ENCODE measurements at places on chromosomes 6 and 20.

GRCh38 chr6:8194490-8194889 lies 92.1 kb upstream of the EEF1E1 start:
- no peak for DNase-seq

- DNase-seq: no peak
Measured at GRCh38 chr6:10361428-10361827, 53.4 kb downstream of the TFAP2A start.

DNA sequence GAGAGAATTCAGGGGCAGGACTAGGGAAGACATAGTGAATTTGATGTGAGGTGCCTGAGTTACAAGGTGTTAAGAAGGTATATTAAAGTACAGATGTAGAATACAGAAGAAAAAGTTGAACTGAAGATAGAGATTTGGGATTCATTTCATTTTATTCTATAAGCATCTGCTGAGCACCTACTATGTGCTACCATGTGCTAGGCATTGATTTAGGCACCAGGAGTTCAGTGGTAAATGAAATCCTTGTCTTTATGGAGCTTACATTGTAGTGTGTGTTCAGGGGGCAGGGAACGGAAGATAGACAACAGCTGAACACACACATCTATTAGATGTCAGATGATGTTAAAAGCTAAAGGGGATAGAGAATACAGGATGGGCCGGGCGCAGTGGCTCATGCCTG lies 2.8 kb downstream of the RSPH9 start:
- no peak for DNase-seq

GRCh38 chr20:10511509-10512251 lies 76.6 kb downstream of the SLX4IP start:
- DNase-seq: peak; percentile 96

GRCh38 chr6:80170433-80170832 lies 64.0 kb downstream of the BCKDHB start:
- DNase-seq: no peak

DNA sequence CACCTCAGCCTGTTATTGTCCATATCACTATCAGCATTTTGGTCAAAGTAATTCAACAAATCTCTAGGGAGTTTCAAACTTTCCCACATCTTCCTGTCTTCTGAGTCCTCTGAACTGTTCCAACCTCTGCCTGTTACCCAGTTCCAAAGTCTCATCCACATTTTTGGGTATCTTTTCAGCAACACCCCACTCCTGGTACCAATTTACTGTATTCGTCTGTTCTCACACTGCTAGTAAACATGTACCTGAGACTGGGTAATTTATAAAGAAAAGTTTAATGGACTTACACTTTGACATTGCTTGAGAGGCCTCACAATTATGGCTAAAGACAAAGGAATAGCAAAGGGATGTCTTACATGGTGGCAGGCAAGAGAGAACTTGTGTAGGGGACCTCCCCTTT lies 224.2 kb downstream of the ADGRB3 start:
- DNase-seq: no peak

DNA sequence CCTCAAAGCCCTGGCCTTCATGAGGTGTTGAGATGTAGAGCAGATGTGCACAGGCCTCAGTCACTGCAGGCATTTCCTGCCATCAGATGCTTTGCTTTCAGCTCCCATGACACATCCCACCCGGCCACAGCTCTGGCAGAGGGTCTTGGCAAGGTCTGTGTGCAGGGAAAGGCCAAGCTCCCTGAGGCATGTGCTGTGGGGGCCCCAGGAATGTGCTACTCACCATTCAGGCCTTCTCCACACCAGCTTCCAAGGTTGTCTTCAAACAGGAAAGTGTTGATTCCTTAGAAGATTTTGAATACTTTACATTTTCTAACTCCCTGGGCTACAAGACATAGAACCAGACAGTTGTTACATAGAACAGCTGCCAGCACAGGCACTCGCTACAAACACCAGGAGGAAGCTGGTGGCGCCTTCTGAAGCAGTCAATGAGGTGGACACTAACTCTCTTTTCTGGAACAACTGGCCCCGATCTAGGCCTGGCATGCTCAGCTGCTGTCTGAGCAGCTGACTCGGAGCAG lies 27.8 kb downstream of the CASS4 start:
- no peak for DNase-seq

- no peak for DNase-seq
Measured at GRCh38 chr6:72267470-72267869, 354.4 kb upstream of the KCNQ5 start.

GRCh38 chr6:48101290-48101689 lies 9.7 kb downstream of the PTCHD4 start:
- no peak for DNase-seq

- no peak for DNase-seq
Measured at GRCh38 chr6:149094934-149095351, 222.6 kb upstream of the TAB2 start.

- no peak for DNase-seq
Measured at GRCh38 chr20:19727251-19727847, 30.7 kb upstream of the RIN2 start.

- DNase-seq: no peak
Measured at GRCh38 chr6:142569676-142570075, 267.9 kb downstream of the ADGRG6 start.

- DNase-seq: no peak
Measured at GRCh38 chr6:167140589-167141474, 16.9 kb downstream of the GPR31 start.

GRCh38 chr6:146770965-146771735 lies 172.4 kb downstream of the ADGB start:
- DNase-seq: peak; percentile 98

GRCh38 chr6:24330137-24330732 lies 27.6 kb downstream of the DCDC2 start:
- no peak for DNase-seq

DNA sequence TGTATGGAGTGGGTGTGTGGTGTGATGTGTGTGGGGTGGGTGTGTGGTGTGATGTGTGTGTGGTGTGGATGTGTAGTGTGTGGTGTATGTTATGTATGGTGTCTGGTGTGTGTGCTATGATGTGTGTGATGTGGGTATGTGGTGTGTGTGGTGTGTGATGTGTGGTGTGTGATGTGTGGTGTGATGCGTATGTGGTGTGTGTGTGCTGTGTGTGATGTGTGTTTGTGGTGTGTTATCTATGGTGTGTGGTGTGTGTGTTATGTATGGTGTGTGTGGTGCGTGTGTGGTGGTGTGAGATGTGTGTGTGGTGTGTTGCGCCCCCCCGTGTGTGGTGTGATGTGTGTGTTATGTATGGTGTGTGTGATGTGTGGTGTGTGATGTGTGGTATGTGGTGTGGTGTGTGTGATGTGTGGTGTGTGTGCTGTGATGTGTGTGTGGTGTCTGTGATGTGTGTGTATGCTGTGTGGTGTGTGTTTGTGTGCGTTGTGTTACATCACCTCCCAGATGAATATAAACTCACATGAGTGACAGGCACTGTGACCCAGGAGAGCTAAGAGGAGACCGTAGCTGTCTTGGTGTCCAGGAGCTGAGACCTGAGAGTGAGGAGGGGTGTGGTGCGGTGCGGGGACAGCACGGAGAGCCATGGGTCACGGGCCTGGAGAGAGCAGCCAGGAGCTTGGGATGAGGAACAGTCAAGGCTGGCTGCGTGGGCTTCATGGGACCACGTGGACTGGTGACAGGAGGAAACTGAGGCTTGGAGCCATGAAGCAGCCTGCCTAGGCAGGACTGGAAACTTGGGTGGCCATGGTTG lies 8.8 kb downstream of the DLGAP4 start:
- no peak for DNase-seq

- DNase-seq: peak; percentile 77
Measured at GRCh38 chr6:14129575-14129974, 12.0 kb downstream of the CD83 start.

DNA sequence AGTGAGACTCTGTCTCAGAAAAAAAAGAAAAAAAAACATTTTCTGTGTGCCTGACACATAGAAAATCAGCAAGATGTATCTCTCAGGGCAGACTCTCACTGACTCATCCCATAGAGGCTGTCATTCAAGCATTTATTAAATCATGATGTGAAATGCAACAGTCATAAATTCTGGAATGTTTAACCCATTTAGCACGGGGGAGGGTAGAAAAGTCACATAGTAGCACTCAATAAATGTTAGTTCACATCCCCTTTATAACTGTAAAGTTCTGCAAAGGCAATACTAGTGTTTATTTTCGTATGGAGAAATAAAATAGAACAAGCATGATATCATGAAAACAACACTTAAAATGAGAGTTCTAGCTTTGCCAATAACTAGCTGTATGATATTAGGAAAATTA lies 15.5 kb upstream of the CARMIL1 start:
- no peak for DNase-seq

GRCh38 chr6:122754191-122754731 lies 25.3 kb upstream of the FABP7 start:
- no peak for DNase-seq

DNA sequence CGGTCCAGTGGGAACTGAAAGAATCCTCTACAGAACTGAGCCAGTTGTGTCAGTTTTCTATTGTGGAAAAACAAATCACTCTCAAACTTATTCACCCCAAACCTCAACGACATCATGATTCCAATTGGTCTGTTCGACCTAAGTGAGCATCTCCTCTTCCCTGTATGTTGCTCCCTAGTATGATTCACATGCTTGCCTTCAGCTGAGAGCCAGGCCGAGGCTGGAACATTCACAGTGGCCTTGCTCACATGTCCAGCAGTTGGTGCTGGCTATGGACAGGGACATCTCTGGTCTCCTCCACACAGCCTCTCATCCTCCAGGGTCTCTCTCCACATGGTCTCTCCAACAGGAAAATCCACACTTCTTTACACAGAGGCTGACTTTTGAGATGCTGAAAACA lies 28.3 kb upstream of the TMEM181 start:
- DNase-seq: no peak

DNA sequence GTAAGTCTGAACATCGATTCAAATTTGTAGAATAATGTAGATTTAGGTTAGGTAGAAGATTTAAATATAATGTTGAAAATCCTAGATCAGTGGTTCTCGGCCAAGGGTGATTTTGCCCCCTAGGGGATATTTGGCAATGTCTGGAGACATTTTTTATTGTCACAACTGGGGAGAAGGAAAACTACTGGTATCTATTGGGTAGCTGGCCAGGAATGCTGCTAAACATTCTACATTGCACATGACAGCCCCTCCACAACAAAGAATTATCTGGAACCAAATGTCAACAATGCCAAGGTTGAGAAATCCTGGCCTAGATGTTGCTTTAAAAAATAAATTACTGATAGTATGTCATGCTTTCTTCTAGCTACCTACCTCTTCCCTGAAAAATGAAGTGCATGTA lies 76.1 kb downstream of the HIVEP2 start:
- DNase-seq: no peak

- DNase-seq: peak; percentile 91
Measured at GRCh38 chr6:21587179-21587960, 6.2 kb upstream of the SOX4 start.

DNA sequence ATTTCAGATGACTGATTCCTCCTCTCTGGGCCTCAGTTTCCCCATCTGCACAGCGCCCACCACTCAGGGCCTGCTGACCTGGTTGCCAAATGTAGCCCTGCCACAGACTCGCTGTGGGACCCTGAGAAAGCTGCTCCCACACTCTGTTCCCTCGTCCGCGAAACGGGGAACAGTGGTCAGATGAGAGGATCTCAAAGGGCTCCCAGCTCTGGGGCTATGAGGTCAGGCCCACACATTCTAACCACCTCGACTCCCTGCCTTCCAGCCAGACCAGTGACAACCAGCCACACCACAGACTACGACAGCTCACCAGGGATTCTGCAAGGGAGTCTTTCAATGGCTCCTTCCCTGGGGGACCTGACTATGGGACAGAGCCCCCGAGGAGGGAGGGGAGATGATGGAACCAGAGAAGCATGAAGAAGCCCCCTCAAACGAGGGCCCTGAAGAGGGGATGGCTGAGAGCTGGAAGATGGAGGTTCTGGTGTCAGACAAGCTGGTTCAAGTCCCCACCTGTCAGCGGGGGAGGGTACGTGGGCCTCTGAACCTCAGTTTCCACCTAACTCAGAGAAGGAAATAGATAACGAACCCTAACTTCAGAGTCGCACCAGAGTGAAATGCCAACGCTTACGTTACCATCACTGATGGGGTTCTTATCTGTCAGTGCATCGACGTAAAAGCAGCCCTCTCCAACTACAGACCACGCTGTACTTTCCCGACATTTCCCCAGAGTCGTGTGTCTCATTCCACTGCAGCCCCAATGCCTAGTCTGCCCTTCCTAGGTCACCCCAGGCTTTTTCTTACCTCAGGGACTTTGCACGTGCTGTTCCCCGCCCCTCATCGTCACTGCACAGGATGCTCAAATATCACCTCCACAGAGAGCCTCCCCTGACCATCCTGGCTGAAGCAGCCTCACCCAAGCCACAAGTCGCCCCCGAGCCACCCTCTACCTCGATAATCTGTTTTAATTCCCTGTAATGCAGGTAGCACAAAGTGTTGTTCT lies 60.5 kb downstream of the PREX1 start:
- no peak for DNase-seq

- DNase-seq: no peak
Measured at GRCh38 chr20:60729135-60729900, 522.7 kb upstream of the CDH4 start.

DNA sequence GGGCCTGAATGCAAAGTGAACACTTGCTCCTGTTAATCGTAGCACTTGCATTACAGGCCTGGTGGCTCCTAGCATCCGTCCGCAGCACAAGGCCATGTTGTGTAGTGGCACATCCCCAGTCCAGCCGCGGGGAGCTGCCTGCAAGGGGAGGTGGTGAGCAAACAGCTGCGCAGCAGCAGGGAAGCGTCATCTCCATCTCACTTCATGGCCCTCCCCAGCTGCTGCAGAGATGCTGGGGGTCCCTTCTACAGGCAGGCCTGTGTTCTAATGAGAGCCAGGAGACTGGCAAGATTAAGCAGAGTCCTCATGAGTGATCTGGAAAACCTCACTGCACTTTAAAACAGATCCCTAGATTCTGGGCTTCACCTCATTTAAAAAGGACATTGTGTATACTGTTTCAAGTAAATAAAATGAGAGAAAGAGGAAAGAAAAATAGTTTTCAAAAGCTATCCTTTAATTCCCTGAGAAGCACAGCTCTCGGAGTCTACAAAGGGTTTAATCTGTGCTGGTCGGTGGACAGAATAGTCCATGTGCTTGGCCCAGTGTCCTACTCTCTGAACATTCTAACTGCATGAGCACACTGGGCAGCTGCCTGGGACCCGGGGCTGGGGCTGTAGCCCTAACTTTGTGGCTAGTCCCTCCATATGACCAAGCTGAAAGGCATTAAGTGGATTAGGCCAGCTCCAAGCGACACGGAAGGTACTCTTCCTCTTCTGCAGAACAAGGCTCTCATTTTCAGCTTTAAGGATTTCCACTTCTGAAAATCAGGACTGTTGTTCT lies 125.8 kb downstream of the LY86 start:
- no peak for DNase-seq

GRCh38 chr6:130682066-130682465 lies 145.1 kb upstream of the SMLR1 start:
- DNase-seq: no peak

GRCh38 chr20:40715491-40715890 lies 26.5 kb upstream of the MAFB start:
- no peak for DNase-seq
